ENCODE measurements at places on chromosomes 4 and X.

GRCh38 chr4:87835197-87835596 is 2.4 kb downstream of the MEPE start:
- DNase-seq: peak; percentile 4

DNA sequence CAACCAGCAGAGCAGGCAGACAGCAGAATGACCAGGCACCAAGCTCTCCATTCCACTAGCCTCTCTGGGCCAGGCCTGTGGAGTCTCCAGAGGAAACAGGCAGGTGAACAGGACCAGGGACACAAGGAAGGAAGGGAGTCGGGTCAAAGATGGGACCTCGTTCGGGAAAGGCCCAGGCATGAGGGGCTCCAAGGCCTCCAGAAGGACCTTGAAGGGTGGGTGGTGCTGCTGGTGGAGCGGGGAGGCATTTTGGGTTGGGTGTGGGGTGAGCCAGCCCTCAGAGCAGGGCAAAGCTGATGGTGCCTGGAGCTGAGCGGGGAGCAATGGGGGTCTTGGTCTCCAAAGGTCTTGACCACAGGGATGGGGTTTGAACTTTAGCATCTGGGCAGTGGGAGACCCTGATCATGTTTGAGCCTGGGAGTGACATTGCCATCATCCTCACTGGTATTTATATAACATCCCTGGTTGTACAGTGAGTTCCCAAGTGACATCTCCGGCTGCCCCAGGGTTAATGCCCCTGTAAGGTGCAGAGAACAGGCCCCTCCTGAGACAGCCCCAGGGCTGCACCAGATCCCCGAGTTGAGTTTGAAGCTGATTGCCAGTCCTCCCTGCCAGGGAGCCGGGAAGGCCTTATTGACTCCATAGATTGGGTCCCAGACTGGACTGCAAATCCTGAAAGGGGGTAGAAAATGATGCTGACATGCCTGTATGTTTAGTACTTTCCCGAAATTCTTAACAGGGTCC is 52.7 kb downstream of the PSAPL1 start:
- DNase-seq: no peak

GRCh38 chr4:149711593-149712365 is 103.9 kb downstream of the IQCM start:
- DNase-seq: no peak

DNA sequence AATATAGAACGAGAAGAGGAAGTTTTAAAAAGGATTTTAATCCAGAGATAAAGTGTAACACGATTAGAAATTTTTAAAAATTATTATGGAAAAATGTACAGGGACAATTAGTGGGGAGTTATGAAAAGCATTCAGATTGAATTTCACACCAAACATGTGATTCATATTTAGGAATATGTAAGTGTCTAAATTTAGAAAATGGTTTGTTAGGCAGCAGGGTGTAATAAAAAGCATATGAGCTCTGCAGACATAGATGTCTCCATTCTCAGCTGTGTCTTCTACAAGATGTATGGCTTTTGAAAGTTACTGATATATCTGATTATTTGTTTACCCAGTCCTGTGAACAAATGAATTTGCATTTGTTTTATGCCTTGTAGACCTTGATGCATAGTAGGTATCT is 638.9 kb upstream of the AGA start:
- no peak for DNase-seq

DNA sequence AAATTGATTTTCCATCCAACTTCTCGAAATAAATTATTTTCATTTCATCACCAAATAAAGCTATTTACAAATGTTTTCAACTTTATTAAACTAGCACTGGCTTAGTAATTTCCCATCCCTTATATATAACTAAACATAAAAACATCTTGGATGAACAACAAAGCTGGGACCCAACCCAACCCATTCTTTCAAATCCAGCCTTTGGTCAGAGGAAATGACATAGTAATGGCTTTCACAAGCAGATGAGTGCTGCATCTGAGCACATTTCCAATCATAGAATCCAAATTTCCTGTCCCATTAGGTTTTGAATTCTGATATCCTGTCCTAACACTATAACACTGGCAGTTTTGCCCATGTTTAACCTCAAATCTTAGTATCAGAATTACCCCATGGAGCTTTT is 7.9 kb upstream of the EMCN start:
- no peak for DNase-seq

DNA sequence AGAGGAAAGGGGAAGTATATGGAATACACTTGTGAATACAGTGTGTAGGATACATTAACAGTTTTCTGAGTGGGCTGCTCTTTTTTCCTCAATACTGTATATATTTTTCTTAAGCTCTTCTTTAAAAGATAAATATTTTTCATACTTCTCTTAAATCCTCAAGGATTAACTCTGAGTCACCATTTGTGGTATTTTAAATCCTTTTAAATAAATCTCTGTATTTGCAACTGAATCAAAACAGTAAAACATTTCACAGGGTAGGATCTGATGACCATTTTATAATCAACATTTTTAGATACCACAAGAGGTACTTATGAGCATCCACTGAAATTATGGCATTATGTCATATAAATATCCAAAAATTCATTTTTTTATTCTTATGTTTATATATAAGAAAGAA is 87.6 kb downstream of the GAB1 start:
- DNase-seq: no peak

DNA sequence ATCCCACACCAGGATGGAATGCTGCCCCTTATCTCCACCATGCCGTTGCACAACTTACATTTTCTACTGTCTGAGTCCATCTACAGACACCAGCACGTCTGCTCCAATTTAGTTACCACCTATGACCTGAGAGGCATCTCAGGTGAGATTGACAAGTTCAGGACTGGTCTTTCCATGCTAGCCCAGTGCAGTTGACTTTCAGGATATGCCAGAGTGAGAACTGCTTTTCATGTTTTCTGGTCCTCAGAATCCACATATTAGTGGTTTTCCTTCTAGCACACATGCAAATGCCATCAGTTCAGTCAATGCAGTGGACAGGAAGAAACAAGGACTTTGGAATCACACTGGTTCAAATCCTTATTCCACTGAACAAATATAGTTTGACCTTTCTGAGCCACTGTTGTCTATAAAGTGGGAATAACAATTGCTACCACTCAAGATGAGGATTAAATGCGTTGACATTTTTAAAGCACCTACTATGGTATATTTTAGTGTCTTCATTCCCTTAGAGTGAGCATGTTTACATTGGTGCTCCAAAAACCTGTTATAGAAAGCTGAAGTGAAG is 38.1 kb upstream of the ANXA3 start:
- no peak for DNase-seq

DNA sequence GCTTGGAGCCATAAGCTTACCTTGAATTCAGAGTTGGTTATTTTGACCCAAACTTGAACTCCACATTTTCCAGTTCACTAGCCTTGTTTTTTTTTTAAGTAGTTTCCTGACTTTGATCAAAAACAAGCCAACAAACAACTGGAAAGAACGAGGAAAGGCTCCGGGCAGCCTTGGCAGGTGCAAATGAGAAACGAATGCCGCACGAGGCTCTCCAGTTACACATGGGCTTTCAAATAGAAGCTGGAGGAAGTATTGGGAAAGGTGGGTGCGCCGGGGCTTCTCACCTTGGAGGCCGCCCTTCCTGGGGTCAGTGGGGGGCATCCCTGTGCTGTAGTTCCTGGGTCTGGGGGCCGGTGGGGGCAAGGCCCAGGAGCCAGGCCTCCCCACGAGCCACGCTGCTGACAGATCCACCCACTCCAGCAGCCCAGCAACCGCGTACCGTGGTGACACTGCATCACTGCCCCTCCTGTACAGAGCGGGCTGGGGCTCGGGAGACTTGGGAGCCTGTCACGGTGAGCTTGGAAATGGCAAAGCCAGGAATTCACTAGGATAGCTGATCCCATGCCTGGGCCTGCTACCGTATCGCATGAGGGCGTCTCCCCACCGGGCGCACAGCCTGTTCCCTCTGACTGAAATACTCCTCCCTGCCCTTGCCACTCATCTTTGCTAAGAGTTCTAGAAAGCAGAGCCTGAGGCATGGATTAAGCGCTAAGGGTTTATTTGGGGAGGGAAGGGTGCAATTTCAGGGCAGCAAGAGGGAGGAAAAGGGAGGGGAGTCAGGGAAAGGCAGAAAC is 50.9 kb upstream of the ADRA2C start:
- no peak for DNase-seq

GRCh38 chrX:19744231-19744630 is 143.2 kb downstream of the SH3KBP1 start:
- no peak for DNase-seq

DNA sequence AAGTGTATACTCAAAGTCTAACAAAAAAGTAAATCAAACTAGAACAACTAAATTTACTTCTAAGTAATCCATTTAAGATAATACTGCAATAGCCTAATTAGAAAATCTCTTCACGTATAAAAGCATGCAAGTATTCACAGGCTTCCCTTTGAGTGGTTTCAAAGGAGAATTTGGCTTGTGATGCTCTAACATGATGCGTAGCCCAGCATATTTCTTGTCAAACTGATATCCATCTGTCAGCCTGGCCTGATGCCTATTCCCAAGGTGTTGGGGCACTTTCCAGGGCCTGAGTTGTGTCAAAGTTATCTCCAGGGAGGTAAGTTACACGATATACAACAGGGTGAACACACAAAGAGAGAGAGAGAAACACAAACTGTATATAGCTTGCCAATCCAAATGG is 287.0 kb upstream of the MAGEB18 start:
- no peak for DNase-seq

- DNase-seq: peak; percentile 5
Measured at GRCh38 chrX:105829011-105829410, 6.7 kb downstream of the NRK start.

- DNase-seq: peak; percentile 63
Measured at GRCh38 chrX:68177542-68177941, 255.8 kb downstream of the OPHN1 start.

- DNase-seq: no peak
Measured at GRCh38 chrX:11364835-11365234, 71.6 kb downstream of the AMELX start.

- no peak for DNase-seq
Measured at GRCh38 chr4:188414441-188414840, 275.2 kb downstream of the TRIML1 start.

GRCh38 chr4:1349359-1350168 is 2.6 kb downstream of the UVSSA start:
- DNase-seq: no peak

DNA sequence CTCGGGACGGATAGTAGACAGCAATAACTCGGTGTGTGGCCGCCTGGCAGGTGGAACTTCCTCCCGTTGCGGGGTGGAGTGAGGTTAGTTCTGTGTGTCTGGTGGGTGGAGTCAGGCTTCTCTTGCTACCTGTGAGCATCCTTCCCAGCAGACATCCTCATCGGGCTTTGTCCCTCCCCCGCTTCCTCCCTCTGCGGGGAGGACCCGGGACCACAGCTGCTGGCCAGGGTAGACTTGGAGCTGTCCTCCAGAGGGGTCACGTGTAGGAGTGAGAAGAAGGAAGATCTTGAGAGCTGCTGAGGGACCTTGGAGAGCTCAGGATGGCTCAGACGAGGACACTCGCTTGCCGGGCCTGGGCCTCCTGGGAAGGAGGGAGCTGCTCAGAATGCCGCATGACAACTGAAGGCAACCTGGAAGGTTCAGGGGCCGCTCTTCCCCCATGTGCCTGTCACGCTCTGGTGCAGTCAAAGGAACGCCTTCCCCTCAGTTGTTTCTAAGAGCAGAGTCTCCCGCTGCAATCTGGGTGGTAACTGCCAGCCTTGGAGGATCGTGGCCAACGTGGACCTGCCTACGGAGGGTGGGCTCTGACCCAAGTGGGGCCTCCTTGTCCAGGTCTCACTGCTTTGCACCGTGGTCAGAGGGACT is 5.7 kb upstream of the MSANTD1 start:
- no peak for DNase-seq

DNA sequence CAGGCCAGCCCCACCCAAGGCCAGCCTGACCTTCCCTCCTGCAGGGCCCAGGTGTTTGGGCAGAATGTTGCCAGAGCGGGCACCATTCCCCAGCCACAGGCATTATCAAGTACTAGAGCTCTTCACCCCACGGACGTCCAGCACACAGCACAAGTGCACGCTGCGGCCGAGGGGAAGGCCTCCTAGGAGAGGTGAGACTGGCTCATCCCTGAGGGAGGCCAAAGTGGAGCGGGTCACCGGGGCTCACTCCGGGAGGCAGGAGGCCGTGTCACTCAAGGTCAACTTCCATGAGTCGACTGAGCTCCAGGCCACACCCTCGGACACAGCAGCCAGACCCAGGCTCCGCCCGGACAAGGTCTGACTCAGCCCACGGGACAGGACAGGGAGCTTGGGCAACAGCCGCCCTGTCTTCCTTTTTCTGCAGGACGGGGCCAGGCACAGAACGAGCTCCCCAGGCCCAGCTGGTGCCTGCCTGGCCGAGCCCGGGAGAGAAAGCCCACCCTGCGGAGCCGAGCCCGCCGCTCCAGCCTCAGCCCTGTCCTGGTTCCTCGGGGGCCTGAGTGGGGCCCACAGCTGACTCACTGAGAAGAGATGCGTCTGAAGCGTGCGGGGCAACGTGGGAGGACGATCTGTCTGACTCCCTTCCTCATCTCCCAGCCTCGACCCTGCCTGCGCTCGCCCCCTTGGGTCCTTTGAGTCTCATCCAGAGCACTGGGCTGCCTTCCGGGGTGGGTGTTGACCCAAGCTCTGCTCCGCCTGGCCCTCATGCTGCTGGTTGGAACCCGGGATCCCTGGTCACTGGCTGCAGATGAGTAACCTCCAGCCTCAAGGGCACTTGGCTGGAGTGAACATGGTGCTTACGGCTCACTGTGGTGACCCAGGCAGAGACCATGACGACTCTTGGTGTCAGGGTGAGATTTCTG is 1.6 kb downstream of the SLC49A3 start:
- peak; percentile 97 for DNase-seq

DNA sequence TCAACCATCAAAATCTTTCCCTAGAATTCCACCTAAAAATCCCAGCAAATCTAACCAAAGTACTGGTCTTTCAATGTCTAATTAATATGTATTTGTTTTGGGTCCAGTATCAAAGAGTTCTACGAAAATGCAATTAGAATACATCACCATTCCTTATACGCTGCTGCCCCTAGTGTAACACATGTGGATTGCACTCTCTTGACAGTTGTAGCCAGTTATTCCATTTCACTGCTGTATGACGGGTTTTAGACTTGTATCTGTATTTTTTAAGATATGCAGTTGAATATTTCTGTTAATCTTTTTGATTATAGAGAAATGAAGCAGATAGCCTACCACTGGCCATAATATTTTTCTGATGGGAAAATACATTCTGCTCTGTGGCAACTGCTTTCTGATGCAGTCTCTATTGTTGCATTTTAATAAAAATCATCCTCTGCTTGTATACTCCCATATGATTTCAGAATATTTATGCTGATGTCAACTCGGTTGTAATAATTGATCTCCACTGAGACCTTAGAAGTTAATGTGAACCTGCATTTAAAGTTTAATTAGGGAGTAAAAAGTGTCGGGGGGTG is 17.1 kb upstream of the PAGE2B start:
- peak; percentile 54 for DNase-seq
